ENCODE measurements at places on chromosomes 6 and 20. TPM values are rescaled to one million over a fixed set of nuclear protein-coding genes. Genes with fewer than 3 reads are reported as not detected.

MICB gene
- total RNA-seq, result 22.5 TPM

HLA-DMB gene
- total RNA-seq, result not detected

TPX2 gene
- 123 TPM for total RNA-seq

PRRT1 gene
- total RNA-seq, result 0.29 TPM

TTK gene
- total RNA-seq, result 54.8 TPM

DCBLD1 gene
- total RNA-seq, result 25.6 TPM

SLC22A3 gene
- total RNA-seq, result 19.3 TPM

LINC00237 gene
- not detected for total RNA-seq

VSX1 gene
- not detected for total RNA-seq

BMP2 gene
- total RNA-seq, result 6.8 TPM

ADGRF4 gene
- total RNA-seq, result 0.22 TPM

PLG gene
- not detected for total RNA-seq

BFSP1 gene
- 3.9 TPM for total RNA-seq

PKHD1 gene
- not detected for total RNA-seq

OR2H2 gene
- not detected for total RNA-seq

NNAT gene
- 0.43 TPM for total RNA-seq

ARFGEF3 gene
- total RNA-seq, result 0.22 TPM

KIF6 gene
- not detected for total RNA-seq

MATN4 gene
- not detected for total RNA-seq

FAM83C gene
- total RNA-seq, result not detected

UTRN gene
- 114 TPM for total RNA-seq

SLC52A3 gene
- total RNA-seq, result not detected

CUL9 gene
- total RNA-seq, result 27.6 TPM

APOBEC2 gene
- total RNA-seq, result not detected

CST11 gene
- not detected for total RNA-seq

MMP24OS gene
- 16.0 TPM for total RNA-seq

LAMA5 gene
- total RNA-seq, result 53.8 TPM

BEND6 gene
- 6.9 TPM for total RNA-seq

BIRC7 gene
- total RNA-seq, result 0.29 TPM

GPSM3 gene
- total RNA-seq, result 10.9 TPM
